AG09309 (cell line): ENCODE measurements at places on chromosomes 4 and X.
A peak's percentile ranks its signal among the peaks of the same experiment; 100 is the strongest.

DNA sequence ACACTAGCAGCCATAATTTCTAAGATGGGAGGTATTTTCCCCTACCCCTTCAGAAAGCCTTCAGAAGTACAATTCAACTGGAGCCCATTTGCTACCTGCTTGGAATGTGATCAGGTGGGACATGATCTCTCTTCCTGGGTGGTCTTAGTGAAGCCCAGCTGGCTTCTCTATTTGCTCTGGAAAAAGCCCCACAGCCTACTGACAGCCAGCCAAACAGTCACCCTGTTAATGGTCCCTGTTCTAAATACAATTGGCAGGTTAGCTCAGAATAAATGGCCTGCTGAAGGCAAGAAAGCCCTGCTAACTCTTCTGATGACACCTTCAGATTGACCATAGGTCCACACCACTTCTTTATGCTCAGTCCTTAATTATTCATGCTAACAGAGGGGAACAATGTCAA lies 39.9 kb downstream of the HS6ST2 start:
- no peak for DNase-seq

DNA sequence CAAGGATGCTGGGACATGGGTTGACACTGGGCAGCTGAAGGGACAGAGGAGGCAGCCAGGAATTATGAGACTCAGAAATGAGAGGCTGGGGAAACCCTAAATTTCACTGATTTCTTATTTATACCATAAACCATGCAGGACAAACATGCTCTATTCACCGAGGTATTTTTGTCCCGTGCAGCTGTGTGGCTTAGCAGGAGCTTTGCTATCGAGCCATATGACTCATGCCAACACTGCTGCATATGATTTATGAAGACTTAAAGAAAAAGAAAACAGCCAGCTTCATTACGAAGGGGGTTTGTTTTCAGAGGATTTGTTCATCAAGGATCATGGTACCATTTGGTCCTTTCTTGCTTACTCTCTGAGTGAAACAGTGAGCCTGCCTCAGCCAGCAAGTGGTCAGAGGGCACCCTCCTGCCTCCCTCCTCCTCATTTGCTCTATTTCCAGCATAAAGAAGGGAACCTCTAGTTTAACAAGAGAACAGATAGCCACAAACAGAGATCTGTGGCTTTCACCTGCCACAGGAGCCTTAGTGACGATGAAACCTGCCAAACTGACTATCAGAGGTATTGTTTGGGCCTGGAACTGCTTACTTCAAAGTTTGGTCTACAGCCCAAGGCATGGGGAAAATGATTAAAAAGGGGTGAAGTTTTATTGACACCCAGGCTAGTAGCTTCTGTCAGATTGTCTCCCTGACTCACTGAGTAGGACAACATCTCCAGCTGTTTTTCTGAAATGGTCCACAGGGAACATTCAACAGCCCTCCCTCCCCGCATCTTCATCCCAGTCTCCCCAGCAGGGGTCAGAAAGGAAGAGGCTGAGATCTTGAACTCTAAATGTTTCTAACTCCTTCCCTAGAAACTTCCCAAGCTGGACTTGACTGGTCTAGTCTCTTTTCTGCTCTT lies 80.1 kb upstream of the MAML3 start:
- DNase-seq: no peak

GRCh38 chr4:148238811-148239493 lies 203.3 kb downstream of the NR3C2 start:
- DNase-seq: no peak

DNA sequence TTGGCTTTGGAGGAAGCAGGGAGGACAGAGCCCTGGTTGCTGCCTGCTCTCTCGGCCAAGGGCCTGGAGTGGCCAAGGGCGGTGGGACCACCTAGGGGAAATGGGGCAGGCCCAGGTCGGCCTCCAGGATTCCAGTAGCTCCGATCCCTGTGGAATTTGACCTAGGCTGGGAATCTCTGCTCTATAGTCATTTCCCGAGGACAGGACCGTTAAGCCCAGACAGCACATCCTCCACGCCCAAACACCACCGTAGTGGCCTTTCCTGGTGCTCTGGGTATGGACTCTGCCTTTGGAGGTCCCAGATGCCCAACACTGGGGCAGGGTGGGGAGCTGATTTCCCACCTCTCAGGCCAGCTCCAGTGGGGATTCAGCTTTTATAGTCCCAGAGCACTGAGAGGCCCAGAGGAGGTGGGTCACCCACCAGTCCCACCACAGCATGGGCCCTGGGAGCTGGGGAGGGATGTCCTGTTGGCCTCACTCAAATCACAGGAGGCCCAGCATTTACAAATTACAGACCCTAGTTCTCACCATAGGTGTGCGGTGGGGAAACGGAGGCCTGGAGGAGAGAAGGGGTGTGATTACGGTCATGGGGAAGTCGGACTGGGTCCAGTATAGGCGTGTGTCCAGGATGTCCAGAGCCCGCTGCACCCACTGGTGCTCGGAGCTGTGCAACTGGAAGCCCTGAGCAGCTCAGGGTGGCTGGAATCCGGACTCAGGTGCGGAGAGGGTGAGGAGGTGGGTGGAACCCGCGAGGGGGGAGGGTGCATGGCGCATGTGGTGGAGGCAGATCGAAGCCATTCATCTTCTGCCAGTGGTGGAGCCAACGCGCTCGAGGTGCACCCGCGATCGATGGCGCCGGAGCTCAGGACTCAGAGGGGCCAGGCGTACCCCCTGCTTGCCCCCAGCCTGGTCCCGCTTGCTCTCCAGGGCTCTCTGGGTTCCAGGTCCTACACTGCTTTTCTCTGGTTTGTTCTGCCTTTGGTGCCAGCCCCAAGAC lies 7.7 kb downstream of the HMX1 start:
- DNase-seq: no peak

GRCh38 chr4:38125816-38126215 lies 165.6 kb downstream of the PTTG2 start:
- DNase-seq: no peak

- peak; percentile 68 for DNase-seq
Observed at GRCh38 chr4:74123065-74123728, 24.2 kb upstream of the CXCL2 start.

GRCh38 chr4:184825141-184825895 lies 450 bp downstream of the ACSL1 start:
- DNase-seq: no peak

- no peak for DNase-seq
Observed at GRCh38 chr4:140557831-140558435, 10.8 kb downstream of the UCP1 start.

DNA sequence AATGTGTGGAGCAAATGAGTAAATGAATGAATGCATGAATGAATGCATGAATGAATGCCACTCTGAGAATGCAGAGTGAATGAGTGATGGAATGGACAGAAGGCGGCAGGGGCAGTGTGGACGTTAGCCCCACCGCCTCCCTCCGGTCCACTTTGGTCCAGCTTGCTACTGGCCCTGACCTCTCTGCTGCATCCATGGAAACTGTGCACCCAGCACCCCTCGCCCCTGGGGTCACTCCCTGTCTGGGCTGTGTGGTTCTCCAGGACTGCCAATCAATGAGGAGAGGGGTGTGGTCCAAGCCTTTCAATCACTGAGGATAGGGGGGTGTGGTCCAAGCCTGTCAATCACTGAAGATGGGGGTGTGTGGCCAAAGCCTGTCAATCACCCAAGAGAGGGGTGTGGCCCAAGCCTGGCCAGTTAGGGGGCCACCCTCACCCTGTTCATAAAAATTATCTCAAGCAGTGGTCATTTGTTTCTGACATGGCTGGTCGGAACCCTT lies 39.2 kb upstream of the ASMTL start:
- no peak for DNase-seq
